ENCODE measurements at places on chromosomes 3 and 15.

- no peak for DNase-seq
These were observed 62.2 kb downstream of the UMPS start for GRCh38 chr3:124792341-124793040.

- no peak for DNase-seq
These were observed 25.9 kb downstream of the SNX33 start for GRCh38 chr15:75673426-75674235.

GRCh38 chr3:186217820-186218164 lies 108.9 kb upstream of the ETV5 start:
- DNase-seq, result peak; percentile 24

- peak; percentile 36 for DNase-seq
These were observed 15.1 kb upstream of the BLM start for GRCh38 chr15:90701880-90702630.

DNA sequence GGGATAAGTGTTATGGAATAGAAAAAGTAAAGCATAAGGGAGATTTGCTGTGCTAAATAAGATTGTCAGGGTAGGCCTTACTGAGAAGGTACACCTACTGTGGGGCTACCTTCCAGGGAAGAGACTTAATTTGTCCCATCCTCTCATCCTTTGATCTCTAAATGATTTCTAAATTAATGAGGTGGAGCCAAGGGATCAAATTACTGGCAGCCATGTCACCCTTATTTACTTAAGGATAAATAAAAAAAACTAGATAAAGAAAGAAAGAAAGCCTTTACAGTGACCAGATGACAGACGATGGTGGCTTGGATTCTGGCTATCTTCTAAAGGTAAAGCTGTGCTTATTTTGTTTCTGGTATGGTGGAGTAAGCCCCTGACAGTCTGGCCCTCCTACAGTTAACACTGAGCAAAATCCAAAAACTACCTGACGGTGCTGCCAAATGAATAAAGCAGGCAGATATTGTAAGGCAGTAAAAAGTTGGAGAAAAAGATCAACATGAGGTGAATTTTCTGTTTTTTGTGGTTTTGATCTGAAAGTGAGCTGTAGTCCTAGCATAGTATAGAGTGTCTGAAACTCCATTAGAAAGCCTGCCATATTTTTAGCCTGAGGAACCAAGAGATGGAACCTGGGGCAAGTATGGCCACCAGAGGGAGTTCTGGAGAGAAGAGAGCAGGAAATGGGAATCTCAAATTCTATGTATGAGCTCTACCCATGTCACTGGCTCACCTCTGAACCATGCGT lies 285.1 kb upstream of the MANF start:
- no peak for DNase-seq
